WERI-Rb-1 (cell line): ENCODE measurements at places on chromosomes 13 and 19.
A peak's percentile ranks its signal among the peaks of the same experiment; 100 is the strongest.

- no peak for DNase-seq
These were observed 36.4 kb downstream of the SOX1 start for GRCh38 chr13:112103260-112103838.

DNA sequence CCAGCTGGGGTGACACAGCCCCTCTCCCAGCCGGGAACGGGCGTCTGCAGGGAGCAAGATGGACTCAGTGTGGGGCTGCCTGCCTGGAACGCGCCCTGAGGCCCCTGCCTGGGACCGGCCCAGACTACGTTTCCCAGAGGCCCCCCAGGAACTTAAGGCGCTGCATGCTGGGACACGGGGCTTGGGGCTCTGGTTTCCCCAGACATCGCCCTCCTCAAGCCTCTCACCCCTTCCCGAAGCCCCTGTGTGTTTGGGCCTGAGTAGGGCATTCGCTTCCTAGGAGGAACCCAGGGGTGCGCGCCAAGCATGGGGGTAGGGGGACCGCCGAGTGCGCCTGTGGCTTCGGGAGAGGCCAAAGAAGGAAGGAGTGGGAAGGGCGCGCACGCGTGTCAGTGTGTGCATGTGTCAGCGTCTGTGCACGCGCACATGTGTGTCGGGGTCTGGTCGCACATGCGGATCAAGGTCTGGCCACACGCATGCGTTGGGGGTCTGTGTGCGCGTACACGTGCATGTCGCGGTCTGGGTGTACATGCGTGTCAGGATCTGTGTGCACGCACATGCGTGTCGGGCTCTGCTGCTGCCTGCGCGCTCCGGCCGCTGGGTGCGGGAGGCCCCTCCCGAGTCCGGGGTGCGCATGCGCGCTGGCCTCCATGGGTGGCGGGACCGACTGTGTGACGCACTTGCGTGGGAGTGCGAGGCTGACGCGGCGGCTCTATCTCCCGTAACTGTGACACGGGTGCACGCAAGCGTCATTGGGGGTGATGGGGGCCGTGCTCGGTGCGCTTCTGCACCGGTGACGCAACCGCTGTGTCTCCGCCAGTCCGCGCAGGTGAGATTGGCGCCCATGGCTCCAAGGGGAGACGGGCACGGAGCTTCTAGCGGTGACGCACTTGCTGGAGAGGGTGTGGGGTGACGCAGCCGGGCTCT lies 16.2 kb downstream of the ZNF331 start:
- DNase-seq: peak; percentile 79

DNA sequence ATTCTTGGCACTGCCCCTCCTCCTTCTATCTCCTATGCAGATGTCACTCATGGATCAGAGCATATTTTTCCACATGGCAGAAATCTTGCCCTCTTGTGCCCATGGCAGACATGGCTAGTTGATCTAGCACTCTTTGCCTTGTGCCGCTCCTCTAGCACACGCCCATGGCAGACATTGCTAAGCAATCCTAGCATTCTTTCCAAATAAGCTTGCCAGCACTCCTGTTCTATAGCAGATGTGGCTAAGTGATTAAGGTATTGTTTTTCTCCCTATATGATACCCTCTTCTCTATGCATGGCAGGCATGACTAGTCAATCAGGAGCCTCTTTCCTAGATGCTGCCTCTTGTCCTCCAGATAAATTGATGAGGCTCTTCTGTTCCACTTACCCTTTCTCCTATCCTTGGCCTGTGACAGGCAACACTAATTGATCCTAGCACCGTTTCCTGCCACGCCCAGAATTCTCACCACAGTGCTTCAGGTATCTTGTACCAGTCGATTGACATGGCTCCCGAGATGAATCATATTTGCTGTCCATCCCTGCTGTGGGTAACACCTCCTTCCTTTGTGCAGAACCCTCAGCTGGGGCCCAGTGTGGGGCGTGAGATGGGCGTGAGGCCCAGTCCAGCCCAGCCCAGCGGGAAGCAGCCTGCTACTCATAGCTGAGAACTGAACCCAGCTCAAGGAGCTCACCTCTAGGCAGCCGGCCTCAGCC lies 26.9 kb downstream of the TMED1 start:
- no peak for DNase-seq

- DNase-seq: no peak
These were observed 13.2 kb downstream of the EHD2 start for GRCh38 chr19:47726467-47726866.

DNA sequence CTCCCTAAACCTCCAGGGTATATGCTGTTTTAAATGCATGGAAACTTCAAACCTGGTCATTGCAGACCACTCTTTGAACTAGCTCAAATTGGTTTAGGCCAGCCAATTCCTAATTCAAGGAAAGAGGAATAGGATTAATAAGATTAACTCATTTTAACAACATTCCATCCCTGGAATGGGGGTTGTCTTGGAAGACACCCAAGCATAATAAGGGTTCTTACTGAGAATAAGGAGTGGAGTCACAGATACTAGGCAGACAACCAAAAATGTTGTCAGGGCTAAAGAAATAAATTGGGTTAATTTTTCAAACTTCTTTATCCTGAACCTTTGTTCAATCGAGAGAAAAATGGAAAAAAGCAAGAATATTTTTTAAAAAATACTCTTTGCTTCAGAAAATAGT lies 186.2 kb downstream of the PCDH9 start:
- DNase-seq: no peak

DNA sequence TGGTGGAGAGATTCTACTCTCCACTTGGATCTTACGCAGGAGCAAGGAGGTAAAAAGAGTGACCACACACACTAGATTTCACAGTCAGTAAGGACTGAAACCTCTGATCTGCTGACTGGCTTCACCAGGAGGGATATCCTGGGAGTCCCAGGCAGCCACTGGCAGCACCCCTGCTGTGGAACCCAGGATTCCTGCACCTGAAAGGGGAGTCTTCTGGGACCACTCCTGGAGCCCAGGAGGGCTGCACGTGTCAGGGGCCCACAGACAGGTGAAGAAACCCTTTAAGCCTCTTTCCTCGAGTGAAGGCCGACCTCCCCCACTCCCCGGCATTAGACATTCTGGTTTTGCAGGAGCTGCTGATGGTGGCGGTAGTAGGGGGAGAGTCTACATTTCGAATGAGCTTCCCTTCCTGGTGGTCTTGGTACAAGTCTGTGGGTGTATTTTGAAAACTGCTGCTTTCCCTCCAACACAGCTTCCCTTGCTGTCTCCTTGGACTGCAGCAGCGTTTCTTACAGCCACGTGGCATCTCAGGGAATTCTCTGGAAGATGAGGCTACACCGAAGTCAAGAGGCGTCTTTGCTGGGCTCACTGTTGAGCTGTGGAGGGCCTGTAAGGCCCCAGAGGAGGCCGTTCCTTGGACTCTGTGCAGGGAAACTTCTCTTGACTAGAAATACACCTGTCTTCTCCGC lies 62.6 kb downstream of the ALOX5AP start:
- no peak for DNase-seq

GRCh38 chr13:23323946-23324709 lies 109.4 kb downstream of the SACS start:
- DNase-seq: no peak

GRCh38 chr13:20185366-20186056 lies 7.2 kb downstream of the GJB2 start:
- DNase-seq: no peak

- no peak for DNase-seq
These were observed 173.1 kb downstream of the POU4F1 start for GRCh38 chr13:78430166-78430791.

GRCh38 chr19:41027273-41027967 lies 36.3 kb downstream of the CYP2B6 start:
- DNase-seq: no peak

- no peak for DNase-seq
These were observed 239.0 kb downstream of the RGCC start for GRCh38 chr13:41696163-41697003.

DNA sequence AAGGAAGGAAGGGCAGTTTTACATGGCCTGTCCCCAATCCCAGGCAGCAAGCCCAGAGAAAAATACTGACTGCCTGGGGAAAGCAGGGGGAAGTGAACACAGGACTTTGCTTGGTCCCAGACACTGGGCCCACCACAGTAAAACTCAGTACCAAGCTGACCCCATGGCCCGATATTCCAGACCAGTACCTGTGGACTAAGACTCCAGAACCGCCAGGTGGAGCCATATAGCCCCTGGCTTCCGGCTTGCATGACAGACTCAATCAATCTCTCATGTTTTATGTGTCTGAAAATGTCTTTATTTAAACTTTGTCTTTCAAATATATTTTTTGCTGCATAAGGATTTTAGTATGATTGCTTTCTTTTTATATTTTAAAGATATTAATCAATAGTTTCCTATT lies 767.9 kb upstream of the SLITRK6 start:
- DNase-seq: no peak

DNA sequence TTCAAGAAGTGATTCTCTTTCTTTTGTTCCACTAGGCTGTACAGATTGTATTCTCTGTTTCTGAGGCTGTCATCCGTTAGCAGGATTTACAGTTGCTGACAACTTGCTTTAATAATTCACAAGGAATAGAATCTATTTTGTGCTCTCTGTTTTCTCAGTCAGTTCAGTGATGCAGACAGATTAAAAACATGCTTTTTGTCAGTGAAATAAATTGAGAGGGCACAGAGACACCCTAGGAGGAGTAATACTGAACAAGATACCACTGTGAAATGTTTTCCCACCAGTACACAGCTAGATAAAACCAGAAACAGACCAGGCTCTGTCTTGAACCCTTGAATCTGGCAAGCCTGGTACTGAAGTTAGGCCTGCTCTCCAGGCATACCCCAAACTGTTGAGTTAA lies 58.7 kb downstream of the LACC1 start:
- no peak for DNase-seq
